ENCODE measurements at places on chromosomes 2 and 18.
A peak's percentile ranks its signal among the peaks of the same experiment; 100 is the strongest.

DNA sequence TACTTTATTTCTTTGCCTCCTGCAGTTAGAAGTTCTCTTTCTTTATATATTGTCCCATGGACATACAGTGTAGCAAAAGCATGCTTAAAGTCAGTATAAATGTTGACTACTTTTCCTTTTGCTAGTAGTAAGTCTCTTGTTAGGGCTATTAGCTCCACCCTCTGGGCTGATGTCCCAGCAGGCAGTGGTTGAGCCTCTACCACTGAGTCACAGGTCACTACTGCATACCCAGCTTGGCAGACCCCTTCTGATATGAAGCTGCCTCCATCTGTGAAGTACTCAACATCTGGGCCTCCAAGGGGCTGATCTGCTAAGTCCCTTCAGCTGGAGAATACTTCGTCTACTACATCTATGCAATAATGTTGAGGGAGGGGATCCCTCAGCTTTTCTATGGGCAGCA is 61.0 kb upstream of the SLC35G4 start:
- DNase-seq = no peak

DNA sequence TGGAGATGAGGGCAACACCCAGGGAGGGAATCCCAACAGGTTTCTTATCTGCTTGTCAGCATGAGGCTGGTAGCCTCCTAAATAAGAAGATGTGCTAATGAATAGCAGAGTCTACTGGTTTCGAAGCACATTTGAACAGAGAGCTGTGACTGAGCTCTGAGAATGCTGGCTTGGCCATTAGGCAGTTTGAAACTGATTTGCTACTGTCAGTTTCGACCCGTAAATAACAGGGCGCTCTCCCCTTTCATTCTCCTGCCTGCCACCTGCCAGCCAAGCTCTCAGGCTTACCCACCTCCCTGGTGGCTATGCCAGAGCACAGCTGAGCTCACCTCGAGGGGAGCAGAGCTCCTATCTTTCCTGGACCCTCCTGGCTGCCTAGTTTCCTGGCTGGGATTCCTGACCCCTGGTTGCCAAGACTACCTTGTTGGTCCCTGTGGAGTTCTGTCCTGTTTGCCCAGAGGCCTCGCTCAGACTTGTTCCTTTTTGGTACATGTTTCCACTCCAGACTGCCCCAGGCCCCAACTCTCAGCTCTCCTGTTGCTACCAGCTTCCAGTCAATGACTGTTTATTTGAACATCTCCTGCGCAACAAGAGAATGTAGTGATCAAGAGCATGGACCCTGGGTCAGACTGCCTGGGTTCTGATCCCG is 102.3 kb upstream of the ALPP start:
- DNase-seq = no peak

- no peak for DNase-seq
These were observed 36.1 kb upstream of the SCYGR1 start for GRCh38 chr2:227423656-227424499.

- DNase-seq = peak; percentile 2
These were observed 302.7 kb upstream of the TNP1 start for GRCh38 chr2:217162533-217162932.

GRCh38 chr2:127000937-127001336 is 102.2 kb downstream of the TEX51 start:
- no peak for DNase-seq

- DNase-seq = no peak
These were observed 183.1 kb downstream of the PID1 start for GRCh38 chr2:229087843-229088516.

- no peak for DNase-seq
These were observed 2062.3 kb upstream of the CELF4 start for GRCh38 chr18:39627936-39628335.

- DNase-seq = no peak
These were observed 46.9 kb upstream of the CNOT11 start for GRCh38 chr2:101205521-101206479.

DNA sequence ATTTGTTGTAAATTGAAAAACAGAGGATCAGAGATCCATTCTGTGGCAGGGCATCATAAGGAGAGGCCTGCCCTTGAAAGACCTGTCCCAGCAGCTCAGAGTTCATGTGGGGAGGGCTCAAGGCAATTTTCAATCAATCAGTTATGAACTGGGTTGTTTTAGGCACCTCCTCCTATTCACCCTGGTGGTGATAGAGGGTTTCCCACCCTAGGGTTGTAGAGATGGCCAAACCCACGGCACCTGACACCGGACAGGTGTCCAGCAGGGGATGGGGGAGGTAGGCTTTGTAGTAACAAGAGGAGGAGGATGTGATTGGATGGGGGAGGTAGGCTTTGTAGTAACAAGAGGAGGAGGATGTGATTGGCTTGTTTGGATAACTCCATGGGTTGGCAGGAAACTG is 205.7 kb downstream of the SOCS6 start:
- DNase-seq = no peak

DNA sequence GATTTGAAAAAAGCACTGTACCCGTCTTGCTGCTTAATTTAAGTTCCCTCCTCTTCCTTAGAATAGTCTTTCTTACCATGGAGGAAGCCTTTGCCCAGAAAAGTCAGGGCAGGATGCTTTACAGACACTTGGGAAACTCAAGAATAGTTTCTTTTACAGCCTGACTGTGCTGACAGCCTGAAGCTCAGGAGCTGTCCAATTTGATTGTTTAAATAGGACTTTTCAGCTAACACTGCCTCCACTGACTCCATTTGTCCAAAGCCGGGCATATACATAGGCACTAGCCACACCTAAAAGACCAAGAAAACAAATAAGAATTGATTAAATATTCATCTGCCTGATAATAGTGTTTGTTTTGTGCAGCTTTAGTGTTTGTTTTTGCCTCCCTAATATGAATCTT is 110.9 kb upstream of the L3MBTL4 start:
- DNase-seq = no peak

DNA sequence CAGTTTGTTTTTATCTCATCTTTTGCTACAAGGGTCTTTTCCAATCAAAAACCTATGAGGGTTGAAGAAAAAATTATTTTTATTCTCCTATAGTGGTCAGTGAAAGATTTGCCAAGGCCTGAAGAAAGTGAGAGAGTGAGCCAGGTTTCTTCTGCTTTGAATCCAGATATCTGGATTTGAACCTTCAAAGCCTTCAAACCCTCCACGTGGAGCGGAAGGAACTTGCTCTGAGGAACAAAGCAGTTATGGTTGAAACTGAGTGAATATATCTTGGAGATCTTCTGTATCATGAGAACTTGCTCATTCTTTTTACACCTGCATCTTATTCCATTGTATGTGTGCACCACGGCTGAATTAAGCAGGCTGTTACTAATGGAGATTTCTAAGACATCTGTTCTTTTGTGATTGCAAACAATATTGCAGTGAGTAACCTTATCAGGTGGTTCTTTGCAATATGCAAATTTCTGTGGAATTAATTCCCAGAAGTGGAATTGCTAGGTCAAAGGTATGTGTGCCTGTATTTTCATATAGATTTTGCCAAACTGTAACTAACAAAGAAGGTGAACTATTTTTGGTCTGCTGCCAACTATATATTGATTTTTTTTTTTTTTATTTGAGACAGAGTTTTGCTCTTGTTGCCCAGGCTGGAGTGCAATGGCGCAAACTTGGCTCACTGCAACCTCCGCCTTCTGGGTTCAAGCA is 147.9 kb downstream of the B3GNT2 start:
- DNase-seq = no peak

- no peak for DNase-seq
These were observed 3.7 kb downstream of the ZFP36L2 start for GRCh38 chr2:43222475-43223309.

DNA sequence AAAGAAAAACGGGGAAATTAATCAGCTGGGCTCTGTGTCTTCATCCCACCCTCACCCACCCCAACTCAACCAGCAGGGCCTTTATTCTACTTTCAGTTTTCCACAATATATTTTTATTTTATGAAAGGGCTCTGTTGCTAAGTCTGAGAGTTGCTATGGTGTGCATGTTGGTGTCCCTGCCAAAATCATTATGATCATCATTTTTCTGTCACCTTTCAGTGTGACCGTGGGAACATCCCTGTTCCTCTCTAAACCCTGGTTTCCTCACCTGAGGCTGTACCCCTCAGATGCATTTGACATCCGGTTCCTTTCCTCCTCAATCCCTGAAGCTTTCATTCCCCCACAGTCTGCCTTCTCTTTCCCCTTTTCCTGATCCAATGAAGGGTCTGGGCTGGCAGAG is 180.5 kb downstream of the ZFP36L2 start:
- no peak for DNase-seq

DNA sequence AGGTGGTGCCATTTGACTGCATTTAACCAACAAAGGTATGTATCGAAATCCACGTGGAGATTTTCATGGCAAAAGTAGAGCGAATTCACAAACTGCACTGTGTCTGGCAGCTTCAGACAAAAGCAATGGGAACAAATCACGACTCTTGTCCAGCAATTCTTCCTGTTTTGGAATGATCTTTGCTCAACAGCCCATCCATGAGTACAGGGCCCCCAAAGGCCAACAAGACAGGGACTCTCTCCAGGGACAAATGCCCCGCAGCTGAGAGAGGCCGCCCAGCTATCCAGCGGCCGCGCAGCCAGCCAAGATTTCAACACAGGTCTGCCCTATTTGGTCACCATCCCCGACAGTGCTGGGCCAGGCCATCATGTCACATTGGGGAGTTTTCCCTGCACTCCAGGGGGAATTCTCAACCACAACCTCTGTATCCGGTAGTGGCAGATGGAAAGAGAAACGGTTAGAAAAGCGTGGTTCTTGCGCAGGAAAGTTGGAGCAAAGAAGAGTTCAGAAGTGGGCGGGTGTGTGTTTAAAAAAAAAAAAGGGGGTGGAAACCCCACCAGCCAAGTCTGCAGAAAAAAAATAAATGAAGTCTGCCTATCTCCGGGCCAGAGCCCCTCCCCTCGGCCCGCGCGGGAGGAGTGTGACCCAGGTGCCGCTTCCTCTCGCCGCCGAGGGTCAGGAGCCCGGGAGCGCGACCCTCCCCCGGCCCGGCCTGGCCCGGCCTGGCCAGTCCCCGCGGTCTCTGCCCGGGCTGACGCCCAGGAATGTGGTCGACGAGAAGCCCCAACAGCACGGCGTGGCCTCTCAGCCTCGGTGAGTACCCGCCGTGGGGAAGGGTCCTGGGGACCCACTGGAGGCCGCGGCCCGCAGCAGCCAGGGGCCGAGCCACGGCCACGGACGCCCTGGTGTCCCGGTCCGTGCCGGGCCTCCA is at the start of gene GYPC:
Gene GYPC (plus strand): TSS at position 659 of the 931 bp plus-strand sequence. CDS start 106 bp downstream, at position 765.
- no peak for DNase-seq

- DNase-seq = no peak
These were observed 174.2 kb upstream of the EPAS1 start for GRCh38 chr2:46123013-46123412.

GRCh38 chr2:42072349-42073118 is 24.7 kb downstream of the PKDCC start:
- no peak for DNase-seq

GRCh38 chr2:239309398-239310245 is 91.2 kb downstream of the HDAC4 start:
- DNase-seq = no peak

DNA sequence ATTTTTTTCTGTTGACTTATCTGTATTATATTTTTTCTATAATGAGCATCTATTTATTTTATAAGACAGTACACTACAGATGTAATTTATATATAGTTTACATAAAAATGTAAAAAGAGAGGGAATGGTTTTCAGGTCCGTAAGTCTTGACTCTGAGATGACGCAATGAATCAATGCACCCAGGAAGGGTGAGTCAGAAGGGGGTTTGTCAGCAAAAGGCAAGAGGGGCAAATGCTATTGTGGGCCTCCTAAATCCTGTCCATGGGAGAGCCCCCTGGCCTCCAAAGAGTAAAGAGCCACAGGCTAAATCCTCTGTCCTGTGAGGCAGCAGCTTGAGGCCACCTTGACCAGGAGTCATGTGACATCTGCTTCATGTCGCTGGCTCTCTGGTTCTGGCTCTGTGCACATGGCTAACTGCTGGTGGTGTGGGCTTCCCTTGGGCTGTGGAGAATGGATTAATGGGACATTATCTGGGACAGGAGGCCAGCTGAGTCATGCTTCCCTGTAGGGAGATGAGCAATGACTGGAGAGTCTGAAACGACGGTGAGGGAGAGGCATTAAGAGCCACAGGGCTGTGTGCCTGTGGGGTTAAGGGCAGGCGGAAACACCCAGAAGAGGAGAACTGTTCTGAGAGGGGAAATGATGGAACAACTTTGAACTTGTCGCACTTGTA is 22.8 kb upstream of the ASB18 start:
- DNase-seq = no peak

- no peak for DNase-seq
These were observed 85.4 kb downstream of the STPG4 start for GRCh38 chr2:47069628-47070154.

DNA sequence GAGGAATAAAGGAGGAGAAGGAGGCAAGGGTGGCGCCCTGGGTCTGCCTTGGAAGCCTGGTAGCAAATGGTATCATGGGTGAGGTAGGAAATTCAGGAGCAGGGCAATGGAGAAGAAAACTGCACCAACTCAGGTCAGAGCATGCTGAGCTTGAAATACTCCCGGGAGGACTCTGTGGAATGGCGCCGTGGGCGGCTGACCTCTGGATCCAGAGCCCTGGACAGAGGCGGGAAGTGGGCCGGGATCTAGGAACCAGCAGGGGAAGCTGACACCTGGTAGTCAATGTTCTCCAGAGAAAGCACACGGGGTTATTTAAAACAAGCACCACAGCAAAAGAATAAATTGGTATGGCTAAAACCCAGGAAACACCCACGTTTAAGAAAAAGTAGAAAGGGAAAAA is 161.3 kb downstream of the INO80D start:
- DNase-seq = no peak

GRCh38 chr2:214311031-214311533 is 99.8 kb upstream of the VWC2L start:
- no peak for DNase-seq

DNA sequence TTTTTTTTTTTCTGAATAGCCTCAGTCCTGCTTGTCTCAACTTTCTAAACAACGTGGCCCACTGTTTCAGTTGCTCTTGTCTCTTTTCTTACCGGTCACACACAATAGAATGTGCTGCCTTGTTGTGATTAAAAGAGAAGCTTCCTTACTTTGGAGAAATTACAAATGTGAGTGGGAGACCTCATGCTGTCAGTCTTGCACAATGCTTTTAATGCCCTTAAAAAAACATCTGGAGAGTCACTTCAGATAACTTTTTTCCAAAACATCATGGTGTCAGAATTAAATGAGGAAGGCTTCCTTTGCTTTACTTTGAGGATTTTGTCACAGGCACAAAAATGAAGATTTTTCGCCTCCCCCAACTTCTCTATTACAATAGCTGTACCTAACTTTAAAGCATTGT is 37.7 kb downstream of the LHCGR start:
- no peak for DNase-seq

GRCh38 chr2:150846691-150847090 is 359.2 kb upstream of the RND3 start:
- no peak for DNase-seq

All from T-helper 2 cell (primary cell).